Inflammatory macrophage treated with lipopolysaccharide for 4 hours (primary cell): ENCODE measurements at places on chromosomes 5 and 9.
A peak's percentile ranks its signal among the peaks of the same experiment; 100 is the strongest.

DNA sequence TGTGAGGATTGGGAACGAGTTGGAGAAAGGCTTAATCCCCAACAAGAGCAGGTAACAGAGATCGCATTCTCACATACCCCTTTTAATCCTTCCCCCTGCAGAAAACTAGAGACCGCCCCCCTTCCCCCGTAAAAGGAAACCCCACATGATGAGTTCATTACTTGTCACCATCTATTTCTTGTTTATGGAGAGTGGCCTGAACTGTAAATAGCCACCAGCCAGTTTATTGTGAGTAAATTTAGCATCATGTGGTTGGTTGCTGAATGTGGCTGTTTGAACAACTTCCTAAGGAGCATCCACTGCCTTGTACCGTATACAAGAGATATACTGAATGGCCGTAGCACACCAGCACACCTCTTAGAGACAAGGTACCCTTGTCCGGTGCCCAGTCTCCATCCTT is 62.1 kb downstream of the TJP2 start:
- DNase-seq = no peak

DNA sequence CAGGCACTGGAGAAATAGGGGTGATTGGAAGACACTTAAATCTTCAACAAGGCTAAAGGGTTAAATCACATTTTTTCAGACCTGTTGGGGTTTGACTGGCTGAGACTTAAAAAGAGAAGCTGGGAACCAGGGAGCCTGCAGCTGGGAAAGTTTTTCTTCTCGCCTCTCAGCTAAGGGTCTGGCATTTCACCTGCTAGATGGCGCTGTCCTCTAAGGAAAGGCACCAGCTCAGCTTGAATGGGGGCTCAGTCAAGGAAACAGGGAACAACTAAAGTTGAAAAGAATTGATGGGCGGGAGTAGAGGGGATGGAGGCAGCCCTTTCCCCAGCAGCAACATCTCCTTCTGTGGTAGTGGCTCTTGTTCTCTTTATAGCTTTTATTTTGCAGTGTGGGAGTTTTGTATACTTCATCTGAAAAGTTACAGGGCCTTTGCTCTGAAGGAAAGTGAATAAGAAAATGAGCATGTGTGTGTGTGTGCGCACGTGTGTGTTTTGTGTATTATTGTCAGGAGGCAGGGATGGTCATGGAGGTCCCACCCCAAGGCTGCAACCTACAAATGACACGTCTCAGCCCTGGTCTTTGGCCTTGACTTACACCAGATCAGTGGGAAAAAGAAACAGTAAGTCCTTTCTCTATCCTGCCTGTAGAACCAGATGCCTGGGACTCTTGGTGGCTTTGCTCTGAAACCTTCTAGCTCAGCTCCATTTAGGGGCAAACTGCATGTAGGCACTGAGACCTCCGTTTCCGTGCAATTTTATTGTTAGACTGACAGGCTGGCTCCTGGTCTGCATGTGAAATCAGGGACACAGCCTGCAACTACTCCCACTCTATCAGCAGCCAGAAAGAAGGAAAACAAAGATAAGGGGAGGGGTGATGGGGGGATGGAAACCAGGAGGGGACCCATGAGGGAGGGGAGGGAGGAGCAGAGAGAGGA is 316.2 kb upstream of the CLINT1 start:
- peak; percentile 59 for DNase-seq

DNA sequence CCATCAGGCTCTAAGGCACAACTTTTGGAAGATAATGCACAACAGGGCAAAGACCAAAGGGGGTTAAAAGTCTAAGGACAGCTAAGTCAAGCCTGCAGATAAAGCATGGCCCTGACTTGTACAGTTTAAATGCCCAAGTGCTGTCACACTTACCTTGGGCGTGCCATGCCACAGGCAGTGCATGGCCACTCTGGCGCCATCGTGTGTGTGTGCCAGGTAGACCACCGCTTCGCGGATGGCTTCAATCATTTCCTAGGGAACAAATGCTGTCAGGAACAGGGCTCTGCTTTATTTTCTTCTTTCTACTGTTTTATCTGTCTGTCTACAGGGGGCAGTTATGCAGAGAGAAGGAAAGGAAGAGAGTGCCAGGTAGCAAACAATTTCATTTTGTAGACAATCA is 19.3 kb downstream of the PUM3 start:
- no peak for DNase-seq

DNA sequence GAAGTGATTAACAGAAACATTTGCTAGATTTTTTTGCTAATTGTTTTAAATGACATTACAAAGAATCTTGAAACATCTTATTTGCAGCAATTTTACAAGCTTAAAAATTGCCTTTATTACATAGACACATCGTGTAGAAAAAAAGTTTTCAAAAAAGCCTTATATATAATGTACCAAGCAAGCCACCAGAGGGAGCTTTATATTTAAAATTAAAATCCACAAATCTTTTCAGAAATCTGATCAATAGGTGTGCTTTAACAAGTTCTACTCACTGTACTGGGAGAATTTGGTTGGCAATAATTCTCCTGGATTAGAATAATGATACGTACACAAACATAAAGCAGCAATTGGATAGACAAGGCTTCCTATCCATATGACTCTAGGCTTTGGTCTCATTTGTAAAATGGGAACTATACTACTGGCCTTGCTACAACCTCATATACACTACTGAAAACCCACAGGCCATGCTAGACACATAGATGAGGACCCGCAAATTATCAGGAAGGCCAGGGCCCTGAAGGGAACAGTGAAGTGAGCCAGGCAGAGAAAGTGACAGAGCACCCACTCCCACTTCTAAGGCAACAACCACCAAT is 4.8 kb downstream of the PSMB7 start:
- DNase-seq = no peak

- no peak for DNase-seq
These were observed 85.2 kb upstream of the ALDH1A1 start for GRCh38 chr9:73038089-73038509.

- DNase-seq = no peak
These were observed 177.8 kb downstream of the NIPBL start for GRCh38 chr5:37054391-37054790.

- DNase-seq = peak; percentile 5
These were observed 35.3 kb upstream of the SMARCA2 start for GRCh38 chr9:1979741-1980367.

DNA sequence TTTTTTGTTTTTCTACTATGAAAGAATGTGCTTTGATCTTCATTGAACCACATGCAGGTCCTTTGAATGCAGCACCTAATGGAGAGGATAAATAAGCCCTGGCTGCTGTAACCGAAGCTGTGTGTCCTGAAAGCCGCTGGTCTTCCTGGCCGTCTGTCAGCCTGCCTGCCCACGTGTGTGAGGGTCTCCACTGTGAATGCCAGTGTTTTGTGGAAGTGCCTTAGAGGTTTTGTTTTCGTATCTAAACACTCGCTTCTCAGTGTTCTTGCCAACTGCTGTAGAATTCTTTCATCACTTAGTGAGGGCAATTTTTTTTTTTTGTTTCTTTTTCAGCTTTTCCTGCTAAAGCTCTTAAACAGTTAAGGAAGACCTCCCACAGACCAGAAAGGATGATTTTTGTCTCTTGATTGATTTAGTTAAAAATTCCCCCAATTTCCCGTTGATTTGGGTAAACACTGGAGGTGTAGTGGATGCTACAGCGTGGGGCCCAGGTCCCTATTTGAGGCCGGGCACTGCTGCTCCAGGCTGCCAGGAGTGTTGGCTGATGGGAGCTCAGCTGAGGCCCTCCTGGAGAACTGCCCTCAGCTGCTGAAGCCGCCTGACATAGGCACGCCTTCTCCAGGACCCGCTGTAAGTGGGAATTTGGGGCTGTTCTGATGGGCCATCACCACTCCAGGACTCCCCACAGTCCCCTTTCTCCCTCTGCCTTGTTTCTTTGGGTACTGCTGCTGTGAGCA is 29.2 kb upstream of the PTCH1 start:
- no peak for DNase-seq

DNA sequence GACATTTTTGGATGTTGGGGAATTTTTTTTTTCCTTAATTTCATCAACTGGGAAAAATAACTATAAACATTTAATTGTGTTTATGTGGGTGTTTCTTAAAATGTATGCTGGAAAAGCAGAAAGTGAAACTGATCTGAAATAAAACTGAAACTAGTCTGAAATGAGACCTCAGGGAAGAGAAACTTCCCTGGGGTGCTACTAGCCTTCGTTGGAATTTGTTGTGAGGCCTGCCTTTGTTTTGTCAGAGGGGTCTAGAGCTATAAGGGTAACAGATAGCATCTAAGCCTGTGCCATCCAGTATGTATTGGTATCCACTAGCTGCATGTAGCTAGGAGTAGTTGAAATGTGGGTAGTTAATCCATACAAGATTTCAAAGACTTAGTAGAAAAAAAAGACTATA is 10.4 kb downstream of the ZNF618 start:
- DNase-seq = peak; percentile 87

- peak; percentile 68 for DNase-seq
These were observed 314.4 kb downstream of the GADD45G start for GRCh38 chr9:89919171-89919681.

GRCh38 chr5:169519358-169519757 is 64.2 kb upstream of the SPDL1 start:
- DNase-seq = no peak

DNA sequence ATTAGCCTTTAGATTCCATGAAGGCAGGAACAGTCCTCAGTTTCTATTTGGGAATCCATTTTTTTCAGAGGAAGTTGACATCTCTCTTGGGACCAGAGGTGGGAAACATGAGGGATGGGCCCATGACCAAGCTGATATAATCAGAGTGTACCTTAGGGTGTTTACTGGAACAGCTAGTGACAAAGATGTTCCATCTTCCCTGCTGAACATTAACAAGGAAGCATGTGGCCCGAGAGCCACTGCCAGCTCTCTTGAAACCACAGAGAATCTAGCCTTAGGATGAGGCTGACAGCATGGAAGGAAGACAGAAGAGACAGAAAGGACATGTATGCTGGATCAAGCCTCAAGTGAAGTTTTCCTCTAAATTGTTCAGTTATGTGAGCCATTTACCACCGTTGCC is 16.0 kb downstream of the AQP3 start:
- DNase-seq = no peak

GRCh38 chr5:75681125-75681830 is 36.0 kb downstream of the POC5 start:
- DNase-seq = peak; percentile 79

DNA sequence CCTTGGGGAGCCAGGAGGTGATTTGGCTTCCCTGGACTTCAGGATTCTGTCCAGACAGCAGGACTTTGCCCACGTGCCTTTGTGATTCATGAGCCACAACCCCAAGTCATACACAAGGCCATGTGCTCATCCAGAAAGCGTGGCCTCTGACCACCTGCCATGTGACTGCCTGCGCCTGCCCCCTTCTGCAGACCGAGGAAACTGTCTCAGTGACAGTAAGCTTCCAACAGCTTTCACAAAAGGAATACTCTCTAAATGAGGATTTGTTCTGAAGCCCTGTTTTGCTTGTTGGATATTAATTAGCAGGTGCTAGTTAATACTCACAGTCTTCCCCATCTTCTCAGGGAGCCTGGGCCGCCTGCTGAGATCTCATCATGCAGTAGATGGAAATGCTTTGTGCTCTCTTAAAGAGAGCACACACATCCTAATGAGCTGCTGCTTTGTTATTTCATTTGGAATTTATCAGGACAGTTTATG is 36.9 kb upstream of the ANGPTL2 start:
- DNase-seq = peak; percentile 68

GRCh38 chr5:160846642-160847041 is 5.4 kb downstream of the ATP10B start:
- peak; percentile 10 for DNase-seq

DNA sequence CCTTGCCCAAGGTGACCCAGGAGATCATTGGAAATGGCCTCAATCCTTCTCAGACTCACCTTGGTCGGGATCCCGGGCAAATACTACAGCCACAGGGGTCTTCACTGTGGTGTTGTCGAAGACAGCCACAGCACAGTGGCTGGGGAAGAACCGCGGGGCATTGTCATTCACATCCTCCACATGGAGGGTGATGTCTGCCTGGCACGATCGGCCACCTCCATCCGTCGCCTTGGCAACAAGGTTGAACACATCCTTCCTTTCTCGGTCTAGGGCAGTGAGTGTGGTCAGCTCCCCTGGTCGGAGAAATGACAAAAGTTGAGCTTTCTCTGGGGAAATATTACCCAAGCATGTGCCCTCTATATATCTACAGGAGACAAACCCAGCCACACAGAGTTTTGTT is 56.8 kb downstream of the FAT2 start:
- DNase-seq = no peak

DNA sequence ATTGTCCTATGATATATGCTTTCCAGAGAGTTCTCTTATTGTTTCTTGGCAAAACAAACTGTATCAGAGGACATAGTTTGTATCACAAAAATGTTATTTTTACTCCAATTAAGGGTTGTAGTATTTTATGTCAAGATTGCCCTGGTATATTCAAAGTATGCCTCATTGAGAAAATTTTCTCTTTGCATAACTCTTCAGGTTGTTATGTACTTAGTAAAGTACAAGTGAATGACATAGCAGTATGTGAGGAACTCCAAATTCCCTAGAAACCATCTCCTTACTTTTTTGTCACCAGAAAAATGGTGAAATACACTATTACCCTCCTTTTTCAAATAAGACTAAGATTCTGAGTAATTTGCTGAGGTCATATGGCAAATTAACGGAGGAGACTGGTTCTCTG is 355.3 kb downstream of the NFIB start:
- no peak for DNase-seq

GRCh38 chr5:177447611-177448243 is 1.1 kb downstream of the PRR7 start:
- no peak for DNase-seq

GRCh38 chr5:127824126-127824525 is 120.9 kb downstream of the CCDC192 start:
- DNase-seq = no peak

DNA sequence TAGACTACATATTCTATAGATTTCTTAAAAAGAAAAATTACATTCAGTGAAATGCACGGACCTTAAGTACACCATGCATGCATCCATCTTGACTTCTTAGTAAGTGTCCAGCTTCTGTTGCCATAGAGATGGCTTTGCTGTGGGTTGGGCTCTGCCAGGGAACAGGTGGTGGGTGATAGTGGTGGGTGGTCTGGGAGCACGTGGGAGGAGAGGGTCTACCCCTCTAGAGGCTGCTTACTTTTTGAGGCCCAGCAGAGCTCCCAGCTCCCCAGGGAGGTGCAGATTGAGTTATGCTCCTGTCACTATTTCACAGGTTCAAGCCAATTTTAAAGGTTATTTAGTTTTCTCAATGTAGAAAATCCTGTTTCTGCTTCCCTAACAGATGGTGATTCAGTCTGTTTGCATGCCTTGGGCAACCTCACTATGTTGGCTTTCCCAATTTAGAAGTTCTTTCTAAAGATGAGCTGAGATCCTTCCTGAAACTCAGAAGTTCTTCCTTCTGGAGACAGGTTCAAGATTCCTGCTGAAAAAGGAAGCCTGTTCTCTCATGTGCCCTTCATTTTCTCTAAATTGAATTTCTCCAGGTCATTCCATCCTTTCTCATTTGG is 107.4 kb upstream of the LHFPL2 start:
- peak; percentile 68 for DNase-seq

DNA sequence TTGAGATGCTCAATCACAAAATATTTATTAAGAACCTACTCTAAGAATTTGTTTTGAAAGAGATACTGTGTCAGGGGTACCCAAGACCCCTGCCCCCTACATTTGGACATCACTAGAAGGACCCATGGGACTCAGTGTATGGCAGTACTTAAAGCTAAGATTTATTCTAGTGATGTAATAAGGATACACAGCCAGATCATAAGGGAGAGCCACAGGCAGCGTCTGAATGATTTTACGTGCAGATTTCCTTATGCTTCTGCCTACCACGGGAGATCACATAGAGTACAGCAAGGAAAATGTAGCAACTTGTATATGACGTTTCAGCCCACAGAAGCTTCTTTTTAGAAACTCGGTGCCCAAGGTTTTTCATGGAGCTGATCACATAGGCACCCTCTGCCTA is 172.9 kb downstream of the DEPDC1B start:
- DNase-seq = no peak

GRCh38 chr9:99371376-99371775 is 149.3 kb downstream of the SEC61B start:
- DNase-seq = no peak
